ENCODE measurements at places on chromosomes 5 and 9.

GRCh38 chr5:143105216-143105905 is 298.1 kb downstream of the NR3C1 start:
- DNase-seq = no peak

DNA sequence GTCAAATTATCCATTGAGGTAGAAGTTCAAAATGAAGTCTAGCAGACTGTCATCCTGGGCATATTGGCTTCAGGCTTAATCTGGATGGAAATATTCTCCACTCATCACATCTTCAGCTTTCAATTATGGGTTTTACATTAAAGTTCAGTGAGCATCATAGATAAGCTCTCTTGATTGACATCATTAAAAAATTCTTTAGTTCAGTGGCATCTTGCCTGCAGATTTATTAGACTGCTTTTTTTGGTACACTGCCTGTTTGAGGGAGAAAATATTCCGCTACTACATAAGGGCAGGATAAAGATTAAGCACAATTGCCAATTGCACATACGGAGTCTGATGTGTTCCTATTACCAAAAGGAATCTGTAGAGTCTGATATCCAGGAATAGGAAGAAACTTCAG is 2353.8 kb downstream of the MAT2B start:
- DNase-seq = no peak

DNA sequence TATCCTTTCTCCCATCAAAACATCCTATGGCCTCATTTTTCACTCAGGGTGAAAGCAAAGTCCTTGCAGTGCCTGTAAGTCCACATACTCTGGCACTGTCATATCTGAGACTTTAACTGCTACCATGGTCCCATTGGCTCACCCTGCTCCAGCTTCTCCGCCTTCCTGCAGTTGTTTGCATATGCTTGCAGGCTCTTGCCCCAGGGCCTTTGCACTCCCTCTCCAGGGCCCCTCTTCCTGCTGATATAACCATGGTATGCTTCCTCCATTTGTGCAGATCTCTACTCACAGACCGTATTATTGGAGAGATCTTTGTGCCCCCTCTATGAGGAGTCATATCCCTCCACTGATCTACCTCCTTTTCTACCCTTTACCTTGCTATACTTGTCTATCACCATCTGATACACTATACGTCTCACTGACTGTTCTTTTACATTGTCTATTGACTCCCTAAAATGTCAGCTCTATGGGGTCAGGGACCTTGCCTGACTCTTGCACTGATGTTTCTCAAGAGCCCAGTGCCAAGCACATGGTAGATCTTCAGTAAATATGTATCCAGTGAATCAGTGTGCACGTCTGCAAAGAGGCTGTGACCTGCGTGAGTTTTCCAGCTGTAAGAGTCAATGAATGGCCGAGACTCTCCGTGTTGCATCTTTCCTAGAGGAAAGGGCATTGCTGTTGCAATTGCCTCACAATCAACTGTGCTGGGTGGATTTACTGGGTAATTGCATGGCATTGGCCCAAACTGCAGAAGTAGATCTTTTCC is 81.7 kb upstream of the CPEB4 start:
- DNase-seq = no peak

- DNase-seq = no peak
These were observed 48.1 kb downstream of the FOCAD start for GRCh38 chr9:20732118-20732517.

DNA sequence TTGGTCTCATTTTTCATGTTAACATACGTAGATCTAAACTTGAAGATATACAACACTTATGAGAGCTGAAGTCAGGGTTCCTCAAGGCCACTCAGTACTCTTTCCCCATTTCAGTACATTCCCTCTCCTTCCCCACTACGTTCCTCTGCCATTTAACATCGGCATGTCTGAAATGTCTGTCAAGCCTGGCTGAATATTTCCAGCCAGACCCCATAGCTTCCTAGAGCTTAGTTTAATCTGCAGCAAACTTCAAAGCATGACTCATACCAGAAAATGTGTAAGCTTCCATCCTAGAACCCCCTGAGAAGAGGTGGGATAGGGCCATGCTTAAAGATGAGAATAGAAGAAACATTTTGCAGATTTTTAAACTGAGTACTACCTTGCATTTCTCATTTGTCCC is 6.2 kb downstream of the GZMA start:
- no peak for DNase-seq

DNA sequence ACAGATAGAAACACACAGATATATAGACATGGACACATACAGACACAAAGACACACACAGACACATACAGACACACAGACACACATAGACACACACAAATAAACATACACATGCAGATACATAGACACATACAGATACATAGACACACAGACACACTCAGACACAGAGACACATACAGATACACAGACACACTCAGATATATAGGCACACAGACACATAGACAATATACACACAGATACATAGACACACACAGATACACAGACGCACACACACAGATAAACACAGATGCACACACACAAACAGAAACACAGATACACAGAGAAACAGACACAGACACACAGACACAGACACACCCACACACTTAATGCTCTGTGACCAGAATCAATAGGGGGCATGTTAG is 156.8 kb downstream of the IRX2 start:
- DNase-seq = no peak

- no peak for DNase-seq
These were observed 47.2 kb downstream of the INSYN2B start for GRCh38 chr5:169933127-169933526.

DNA sequence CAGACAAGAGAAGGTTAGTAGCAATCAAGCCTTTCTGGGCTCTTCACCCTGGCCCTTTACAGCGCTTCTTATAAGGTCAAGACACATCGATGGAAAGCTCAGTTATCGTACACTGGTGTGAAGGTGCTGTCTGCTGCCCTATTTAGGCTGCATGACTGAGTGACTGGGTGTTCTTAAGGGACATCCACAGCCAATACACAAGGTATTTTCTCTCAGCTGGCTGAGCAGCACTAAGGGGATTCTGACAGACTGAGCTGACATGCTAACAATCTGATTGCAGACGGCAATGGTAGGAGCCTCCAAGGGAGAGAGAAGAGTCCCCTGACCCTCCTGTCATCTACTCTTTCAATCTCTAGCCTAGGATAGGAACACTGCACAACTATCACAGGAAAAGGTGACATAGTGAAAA is 577.9 kb downstream of the ISL1 start:
- no peak for DNase-seq

GRCh38 chr9:105678781-105679180 is 15.6 kb upstream of the TMEM38B start:
- no peak for DNase-seq

DNA sequence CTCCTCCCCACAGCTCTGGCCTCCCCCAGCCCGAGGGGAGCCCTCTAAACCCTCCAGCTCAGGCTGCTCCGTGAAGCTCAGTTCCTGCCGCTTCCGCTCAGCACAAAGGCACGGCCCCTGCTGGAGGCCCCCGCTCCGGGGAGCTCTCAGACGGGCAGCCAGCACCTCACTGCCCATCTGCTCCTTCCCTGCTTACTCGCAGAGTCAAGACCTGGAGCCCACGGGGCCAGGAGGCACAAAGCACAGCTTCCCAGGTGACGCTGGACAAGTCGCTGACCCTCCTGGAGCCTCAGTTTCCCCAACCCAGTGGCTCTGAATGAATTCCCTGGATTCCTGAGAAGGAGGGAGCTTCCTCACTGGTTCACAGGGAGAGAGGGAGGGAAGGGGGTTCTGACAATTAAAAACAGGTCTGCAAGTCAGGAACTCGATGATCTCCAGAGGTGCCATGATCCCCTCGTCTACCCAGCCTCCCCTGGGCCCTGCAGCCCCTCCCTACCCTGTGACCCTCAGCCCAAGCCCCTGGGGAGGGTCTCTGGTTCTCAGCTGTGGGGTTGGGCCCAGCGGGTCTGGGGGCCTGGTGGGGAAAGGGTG is 36.2 kb downstream of the VAV2 start:
- peak; percentile 86 for DNase-seq

DNA sequence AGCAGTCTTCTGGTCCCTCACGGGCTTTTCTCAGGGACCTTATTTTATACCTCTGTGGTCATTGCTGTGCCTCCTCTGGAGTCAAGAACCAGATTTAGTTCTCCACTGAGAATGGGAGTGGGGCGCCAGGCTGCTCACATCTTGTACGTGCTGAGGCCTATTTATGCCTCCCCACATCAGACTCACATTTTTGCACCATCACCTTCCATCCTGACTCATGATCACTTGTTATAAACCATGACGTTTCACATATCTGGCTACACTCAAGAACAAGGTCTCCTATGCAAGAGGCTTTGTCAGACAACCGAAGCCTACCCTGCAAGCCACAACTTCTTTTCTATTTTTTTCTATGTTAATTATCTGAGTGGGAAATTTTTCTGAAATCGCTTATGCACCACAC is 10.7 kb downstream of the PRUNE2 start:
- no peak for DNase-seq

DNA sequence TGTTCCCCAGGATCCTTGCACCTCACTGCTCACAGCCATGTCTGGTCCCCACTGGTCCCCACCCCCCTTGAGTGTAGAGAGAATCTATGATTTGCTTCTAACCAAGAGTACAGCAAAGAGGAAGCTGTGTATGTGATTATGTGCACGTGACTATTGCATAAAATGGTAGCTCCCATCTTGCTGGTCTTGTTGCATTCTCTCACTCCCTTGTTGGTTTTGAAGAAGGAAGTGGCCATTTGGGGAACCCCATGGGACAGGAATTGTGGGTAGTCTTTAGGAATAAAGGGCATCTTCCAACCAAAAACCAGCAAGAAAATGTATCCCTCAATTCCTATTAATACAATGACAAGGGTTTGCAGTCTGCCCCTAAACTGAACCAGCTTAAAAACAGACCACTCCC is 5.2 kb upstream of the FCN2 start:
- DNase-seq = no peak

GRCh38 chr9:114852050-114852594 is 46.3 kb upstream of the TNFSF15 start:
- no peak for DNase-seq

- DNase-seq = no peak
These were observed 49.2 kb upstream of the STXBP1 start for GRCh38 chr9:127562841-127563401.

GRCh38 chr9:134223591-134224122 is 59.3 kb upstream of the RNU6ATAC start:
- no peak for DNase-seq

DNA sequence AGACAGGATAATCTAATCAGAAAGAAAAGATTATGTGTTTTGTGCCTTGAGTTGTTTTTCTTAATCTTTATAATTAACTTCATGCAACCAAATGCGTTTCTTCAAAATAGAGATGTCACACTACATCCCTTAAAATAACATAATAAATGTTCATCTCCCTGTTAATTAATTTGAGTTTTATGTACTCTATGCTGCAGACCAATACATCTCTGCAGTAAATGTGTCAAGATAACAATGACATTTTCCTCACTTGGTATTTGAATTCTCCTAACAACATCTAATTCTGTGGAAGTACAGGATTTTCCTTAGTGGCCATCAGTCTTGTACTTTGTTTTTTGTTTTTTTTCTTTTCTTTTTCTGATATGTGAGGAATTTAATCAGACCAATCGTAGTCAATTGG is 279.2 kb upstream of the TYRP1 start:
- DNase-seq = peak; percentile 57

DNA sequence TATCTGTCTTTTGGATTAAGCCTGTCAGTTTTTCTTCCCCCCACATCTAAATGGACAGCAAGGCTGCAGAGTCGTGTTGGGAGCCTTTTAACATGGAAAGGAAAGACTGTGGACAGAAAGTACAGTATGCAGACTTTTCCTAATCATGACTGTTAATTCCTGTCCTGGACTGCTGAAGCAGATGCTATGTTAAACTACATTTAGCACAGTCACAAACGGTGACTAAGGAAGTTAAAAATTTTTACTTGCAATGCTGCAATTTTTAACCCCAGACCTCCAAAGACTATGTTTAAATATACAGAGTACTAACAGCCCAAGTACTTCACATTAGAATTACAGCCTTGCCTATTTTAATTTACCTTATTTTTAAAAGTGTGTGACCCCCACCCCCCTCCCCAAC is 51.8 kb downstream of the ELAVL2 start:
- no peak for DNase-seq

GRCh38 chr5:2173151-2173834 is 290.6 kb upstream of the IRX4 start:
- no peak for DNase-seq

DNA sequence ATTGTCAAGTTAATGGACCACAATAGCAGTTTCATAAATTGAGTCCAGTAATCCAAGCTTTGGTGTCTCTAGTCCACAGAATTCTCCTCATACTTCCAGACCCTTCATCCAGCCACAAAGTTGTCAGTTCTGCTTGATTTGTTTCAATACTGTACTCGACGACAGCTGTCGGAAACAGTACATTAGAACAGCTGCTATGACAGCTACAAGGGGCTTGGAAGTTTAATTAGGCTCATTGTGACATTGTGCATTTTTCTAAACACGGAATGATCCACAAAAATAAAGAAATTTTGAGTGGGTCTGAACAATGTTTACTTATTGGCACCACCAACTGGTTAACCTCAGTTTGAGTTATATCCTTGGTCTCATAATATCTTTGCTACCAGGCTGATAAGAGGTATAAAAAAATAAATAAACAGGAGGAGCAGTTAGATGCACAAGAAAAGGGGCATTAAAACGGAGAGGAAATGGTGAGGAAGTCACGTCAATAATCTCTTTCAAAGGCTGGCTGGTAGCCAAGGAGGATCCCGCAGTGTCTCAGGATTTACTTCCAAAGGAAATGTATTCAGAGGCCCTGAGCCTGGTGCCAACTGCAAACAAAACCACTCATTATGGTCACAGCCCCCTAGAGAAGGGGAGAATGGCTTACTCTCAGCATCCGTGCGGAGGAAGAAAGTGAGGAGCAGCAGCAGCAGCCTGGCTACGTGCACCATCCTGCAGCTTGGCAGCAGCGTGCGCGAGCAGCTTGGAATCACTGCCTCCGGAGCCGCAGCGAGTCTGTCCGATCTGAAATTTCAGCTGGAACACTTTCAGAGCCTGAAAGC is 933.8 kb upstream of the DMAC1 start:
- DNase-seq = peak; percentile 72

- DNase-seq = no peak
These were observed 17.0 kb downstream of the FOCAD start for GRCh38 chr9:20701060-20701459.

DNA sequence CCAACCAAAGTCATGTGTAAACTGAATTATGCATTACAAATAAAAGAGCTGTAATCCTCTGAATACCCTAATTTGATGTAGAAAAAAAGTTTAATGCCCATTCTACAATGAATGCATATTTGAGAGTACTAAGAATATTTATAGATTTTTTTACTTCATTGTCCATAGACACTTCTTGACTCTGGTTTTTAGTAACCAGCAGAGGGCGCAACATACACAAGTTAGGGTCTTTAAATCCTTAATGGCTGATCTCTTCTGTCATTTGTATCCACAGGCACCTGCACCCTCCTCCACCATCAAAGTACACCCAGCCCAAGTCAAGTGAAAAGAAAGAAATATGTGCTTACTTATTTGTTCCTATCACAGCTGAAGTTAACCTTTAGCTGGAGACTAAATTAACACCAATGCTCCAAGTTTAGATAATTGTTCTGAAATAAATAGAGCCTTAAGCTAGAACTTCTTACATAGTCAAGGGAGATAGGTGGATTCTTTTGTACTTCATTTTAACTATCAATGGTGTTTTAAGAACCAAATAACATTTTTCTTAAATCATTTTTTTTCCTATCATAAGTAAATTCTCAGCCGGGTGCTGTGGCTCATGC is 524.2 kb upstream of the DAB2 start:
- no peak for DNase-seq

- DNase-seq = no peak
These were observed 45.7 kb upstream of the TGFBR1 start for GRCh38 chr9:99058964-99059921.
